NCI-H748 treated with DMSO at 0.1 percent for 48 hours (cell line): ENCODE measurements at places on chromosomes 2 and 18.

- DNase-seq: peak; percentile 26
Measured at GRCh38 chr18:3703732-3704176, 253.8 kb downstream of the TGIF1 start.

DNA sequence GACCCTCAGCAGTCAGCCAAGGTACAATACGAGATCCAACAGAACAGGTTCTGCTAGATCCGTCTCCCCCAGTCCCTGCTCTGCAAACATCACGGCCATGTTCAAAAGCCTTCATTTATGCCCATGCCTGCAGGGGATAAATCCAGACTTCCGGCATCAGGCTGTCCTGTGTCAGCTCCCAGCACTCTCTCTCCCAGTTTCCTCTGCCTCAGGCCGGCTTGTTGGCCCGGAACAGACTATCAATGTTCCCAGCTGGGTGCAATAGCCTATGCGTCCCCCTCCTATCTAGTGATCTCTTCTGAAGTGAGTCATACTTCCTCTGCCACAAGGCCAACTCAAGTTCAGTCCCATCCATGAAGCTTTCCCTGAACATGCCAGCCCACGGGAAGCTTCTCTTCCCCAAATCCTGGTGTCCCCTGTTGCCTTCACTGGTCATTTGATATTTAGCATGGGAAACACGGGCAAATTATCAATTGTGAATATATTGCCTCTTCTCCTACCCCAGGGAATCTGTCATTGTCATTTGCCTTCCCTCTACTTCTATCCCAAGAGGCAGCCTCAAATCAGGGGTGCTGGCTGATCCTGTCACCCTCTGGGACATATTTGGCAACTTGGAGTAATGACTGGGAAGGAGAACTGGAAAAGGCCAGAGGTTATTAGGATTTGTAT is 51.1 kb downstream of the CAPN13 start:
- DNase-seq: no peak

GRCh38 chr2:240603081-240603835 is 16.7 kb downstream of the CAPN10 start:
- no peak for DNase-seq

DNA sequence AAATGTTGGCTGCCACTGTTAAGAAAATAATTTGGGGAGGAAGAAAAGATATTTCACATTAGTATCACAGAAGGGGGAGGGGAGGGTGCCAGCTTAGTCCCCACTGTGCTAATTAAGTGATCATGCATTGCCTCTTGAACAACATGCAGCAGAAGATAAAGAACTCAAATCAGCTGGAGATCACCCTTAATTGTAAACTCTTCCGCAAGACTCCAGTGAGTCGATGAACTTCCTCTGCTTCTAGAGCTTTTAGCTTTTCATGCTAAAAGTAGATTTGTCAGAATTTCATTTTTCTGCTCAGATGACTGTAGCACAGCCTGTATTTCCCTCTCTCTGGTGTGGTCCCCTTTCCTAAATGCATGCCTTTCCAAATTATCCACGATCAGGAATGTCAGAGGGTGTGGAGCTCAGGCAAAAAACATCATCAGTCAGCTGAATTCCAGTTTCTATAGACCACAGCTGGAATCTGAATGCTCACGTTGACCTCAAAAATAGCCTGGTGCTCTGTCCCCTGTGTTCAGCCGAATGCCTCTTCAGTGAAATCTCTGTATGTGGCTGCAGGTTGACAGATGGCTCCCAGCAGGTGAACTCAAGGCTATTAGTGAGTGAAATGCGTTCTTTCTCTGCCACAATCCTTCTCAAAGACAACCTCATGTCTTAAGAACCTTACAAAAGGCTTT is 156.8 kb upstream of the UNC80 start:
- DNase-seq: no peak
